ENCODE measurements at places on chromosomes 2 and 18.

- DNase-seq = no peak
These were observed 867 bp downstream of the RBBP8 start for GRCh38 chr18:22933966-22934423.

GRCh38 chr18:26706911-26707351 is 158.6 kb downstream of the AQP4 start:
- no peak for DNase-seq

DNA sequence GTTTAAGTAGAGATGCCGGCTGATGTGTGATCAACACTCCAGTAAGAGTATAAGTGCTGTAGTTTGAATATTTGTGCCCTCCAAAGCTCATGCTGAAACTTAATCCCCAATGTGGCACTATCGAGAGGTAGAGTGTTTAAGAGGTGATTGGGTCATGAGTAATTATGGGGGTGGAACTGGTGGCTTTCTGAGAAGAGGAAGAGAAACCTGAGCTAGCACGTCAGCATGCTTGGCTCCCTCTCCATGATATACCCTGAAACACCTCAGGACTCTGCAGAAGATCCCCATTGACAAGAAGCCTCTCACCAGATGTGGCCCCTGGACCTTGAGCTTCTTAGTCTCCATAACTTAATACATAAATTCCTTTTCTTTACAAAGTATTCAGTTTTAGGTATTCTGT is 584.8 kb downstream of the TSN start:
- DNase-seq = no peak

GRCh38 chr2:72938455-72938854 is 21.1 kb downstream of the EMX1 start:
- no peak for DNase-seq

- DNase-seq = no peak
These were observed 54.9 kb downstream of the LIPG start for GRCh38 chr18:49616618-49617328.

- DNase-seq = no peak
These were observed 10.2 kb downstream of the FECH start for GRCh38 chr18:57576316-57576715.

GRCh38 chr18:10530852-10531251 is 5.0 kb downstream of the NAPG start:
- no peak for DNase-seq

DNA sequence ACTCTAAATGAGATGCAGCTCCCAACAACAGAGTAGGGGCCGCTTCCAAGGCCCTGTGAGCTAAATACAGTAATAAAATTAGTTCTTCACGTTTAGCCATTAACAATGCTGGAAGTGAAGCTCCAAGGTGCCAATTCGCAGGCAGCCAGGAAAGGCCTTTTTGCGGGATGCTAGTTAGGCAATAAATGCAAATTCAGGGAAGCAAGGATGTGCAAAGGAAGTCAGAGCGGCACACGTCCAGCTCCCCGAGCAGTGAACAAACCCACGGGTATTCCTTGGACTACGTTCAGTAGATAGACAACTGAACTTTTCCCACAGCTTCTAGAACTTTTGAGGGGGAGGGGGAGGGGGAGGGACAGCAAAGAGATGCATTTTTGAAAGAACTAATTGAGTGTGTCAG is 6.9 kb downstream of the ZNF516 start:
- DNase-seq = no peak

DNA sequence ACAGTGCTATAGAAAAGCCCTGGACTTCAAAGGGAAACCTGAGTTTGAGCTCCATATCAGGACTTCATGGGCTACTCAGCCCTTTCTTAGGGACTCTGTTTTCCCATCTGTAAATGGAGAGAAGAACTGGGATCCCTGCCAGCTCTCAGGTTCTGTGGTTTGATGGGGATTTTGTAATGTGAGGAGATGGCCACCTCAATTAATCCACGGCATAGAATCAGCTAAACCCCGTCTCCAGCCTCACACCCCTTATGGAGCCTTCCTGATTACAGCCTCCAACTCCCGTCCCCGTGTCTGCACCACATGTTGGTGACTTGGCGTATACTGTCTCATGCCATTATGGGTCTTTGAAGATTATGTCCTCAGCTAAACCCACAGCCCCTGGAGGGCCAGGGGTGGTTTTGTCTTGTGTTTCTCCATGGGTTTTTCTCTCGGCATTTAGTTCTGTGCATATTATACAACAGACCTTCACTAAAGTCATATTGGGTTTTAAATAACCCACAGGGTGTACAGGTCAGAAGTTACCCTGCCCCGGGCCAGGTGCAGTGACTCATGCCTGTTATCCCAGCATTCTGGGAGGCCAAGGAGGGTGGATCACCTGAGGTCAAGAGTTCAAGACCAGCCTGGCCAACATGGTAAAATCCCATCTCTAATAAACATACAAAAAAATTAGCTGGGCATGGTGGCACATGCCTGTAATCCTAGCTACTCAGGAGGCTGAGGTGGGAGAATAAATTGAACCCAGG is 63.8 kb upstream of the PPP1CB start:
- DNase-seq = no peak

- DNase-seq = no peak
These were observed 73.7 kb downstream of the RBMS1 start for GRCh38 chr2:160419776-160420505.

GRCh38 chr2:175576270-175576669 is 394.8 kb upstream of the ATP5MC3 start:
- DNase-seq = no peak

DNA sequence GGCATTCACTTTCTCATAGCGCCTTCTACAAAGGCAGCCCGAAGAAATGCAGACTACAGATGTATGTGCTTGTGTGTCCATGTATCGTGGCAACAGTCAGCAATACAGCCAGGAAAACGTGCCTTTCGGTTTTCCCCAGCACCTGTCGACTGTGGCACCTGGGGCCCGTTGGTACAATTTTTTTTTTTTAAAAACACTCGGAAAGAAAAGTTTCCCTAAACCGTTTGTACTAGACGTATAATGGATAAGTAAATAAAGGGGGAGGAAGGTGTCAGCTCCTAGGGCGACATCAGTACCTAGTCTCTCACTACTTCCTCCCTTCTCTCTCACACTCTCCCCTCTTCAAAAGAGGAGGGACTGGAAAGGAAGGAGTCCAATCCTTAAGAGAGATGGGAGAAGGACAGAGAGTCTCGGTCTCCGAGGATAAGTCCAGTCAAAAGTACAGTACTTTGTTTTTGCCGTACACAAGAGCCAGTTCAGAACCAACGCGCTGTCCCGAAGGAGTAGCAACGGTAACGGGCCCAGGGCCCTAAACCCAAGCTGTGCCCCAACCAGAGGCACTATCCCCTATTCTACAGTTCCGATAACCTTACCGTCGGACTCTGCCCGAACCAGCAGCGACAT is 759 bp downstream of the PPP4R3B start:
- DNase-seq = no peak

DNA sequence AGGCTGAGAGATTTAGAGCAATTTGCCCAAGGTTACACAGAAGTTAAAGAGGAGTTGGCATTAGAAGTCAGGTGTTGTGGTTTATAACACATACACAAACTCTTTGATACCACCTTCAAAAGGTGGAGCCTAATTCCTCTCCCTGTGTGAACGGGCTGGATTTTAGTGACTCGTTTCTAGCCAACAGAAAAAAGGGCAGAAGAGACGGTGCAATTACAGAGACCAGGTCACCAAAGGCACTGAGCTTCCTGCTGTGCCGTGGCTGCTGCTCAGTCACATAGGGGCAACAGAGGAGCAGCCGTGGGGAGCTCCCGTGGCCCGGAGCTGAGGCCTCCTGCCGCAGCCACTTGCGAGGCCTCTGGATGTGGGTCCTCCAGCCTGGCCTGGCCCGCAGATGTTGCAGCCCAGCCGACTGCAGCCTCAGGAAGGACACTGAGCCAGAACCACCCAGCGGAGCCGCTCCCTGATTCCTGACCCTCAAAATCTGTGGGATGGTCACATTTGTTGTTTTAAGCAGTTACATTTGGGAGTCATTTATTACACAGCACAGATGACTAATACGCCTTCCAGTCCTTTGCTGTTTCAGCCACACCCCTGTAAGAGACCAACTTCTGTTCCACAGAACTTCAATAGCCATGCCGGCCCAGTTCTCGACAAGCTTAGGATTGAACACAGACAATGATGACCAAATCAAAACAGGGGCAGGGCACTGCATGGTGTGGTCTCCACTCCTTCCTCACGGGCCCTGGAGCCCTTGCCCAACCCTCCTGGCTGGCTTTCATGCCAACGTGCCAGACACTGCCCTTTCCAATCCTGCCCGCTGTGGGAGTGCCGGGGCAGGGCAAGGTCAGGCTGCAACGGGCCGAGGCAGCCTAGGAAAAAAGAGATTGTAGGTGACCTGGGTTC is 17.1 kb downstream of the EDAR start:
- no peak for DNase-seq

- no peak for DNase-seq
These were observed 317.4 kb upstream of the SOX11 start for GRCh38 chr2:5374762-5375161.

- DNase-seq = no peak
These were observed 44.8 kb downstream of the RMP24 start for GRCh38 chr18:36017232-36017631.

GRCh38 chr2:21276163-21276562 is 152.4 kb downstream of the TDRD15 start:
- DNase-seq = no peak

- no peak for DNase-seq
These were observed 22.7 kb downstream of the TTC32 start for GRCh38 chr2:19879120-19879519.

DNA sequence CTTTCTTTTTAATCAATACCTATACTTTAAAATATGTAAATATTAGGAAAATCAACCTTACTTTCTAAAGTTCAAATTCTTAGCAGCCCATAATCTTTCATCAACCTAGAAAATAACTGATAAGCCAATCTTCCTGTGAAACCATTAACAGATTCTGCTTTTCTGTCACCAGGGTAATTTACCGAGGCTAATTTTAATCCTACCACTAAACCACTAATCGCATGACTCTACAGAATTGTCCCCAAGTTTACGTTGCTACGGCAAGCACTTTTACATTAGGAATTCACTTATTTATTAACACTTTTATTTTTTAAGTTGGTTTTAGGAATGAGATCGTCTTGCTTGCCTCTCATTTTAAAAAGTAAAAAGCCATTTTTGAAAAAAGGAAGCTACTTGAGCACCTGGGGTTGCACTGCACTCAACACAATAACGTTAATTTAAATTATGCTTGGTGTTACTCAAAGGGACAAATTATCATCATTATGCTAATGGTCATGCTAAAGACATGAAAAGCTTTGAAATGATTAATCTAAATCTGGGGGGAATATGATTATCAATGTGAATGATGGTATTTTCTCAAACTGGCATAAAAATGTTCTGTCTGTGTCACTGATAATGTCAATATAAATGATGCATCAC is 10.2 kb downstream of the ZNF516 start:
- DNase-seq = no peak

DNA sequence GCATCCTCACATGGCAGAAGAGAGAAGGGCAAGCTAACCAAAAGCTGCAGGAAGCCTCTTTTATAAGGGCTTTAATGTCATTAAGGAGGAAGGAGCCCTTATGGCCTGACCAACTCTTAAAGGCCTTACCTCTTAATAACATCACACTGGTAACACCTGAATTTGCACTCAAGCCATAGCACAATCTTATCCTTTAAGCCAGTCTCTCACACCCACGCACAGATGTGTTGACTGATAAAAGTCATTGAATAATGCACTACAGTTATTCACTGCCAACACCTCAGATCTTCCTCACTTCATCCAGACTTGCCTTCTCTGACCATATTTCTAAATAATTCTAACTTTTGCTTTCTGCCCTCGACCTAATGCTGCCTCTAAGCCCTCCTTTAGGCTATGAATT is 516.8 kb downstream of the ADCYAP1 start:
- no peak for DNase-seq

DNA sequence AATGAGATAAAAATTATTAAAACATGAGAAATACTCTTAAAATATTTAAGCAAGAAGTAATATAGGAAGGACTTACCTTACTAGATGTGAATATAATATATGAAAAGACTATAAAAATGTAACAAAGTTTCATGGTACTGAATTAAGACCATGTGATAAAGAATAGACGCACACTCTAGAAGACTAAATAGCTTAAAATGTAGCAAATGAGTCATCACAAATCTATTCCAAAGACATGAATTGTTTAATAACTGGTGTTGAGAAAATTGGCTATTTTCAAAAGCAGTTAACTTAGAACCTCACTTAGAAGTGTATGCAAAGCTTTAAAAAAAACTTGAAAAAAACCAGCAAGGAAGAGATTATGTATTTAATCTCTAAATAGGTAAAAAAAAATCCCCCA is 64.1 kb downstream of the POLE4 start:
- DNase-seq = no peak

GRCh38 chr2:208529796-208530195 is 123.2 kb downstream of the PTH2R start:
- DNase-seq = no peak

DNA sequence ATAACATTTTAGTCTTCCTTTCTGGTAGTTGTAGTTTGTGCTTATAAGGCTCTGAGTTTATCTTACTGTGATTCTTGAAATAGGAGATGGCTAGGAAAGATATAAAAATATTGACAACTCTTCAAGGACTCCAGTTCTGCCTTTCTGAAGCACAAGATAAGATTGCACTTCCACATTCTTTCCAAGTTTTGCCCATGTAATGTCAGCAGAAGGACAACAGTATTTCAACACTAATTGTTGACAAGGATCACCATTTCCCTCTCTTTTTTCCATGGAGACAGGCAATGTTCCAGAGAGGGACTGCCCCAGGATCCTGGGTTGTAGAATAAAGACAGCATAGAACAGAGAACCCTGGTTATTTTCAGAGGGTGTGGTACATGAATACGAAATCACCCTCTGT is 279.1 kb upstream of the CNTNAP5 start:
- DNase-seq = no peak

- DNase-seq = no peak
These were observed at the start of gene VWC2L for GRCh38 chr2:214410918-214411554. Gene VWC2L, plus strand, starts transcription at chr2:214411054. Its CDS starts 3,140 bp downstream, at chr2:214414194.

GRCh38 chr2:146602856-146603255 is 1242.0 kb upstream of the ACVR2A start:
- DNase-seq = no peak

DNA sequence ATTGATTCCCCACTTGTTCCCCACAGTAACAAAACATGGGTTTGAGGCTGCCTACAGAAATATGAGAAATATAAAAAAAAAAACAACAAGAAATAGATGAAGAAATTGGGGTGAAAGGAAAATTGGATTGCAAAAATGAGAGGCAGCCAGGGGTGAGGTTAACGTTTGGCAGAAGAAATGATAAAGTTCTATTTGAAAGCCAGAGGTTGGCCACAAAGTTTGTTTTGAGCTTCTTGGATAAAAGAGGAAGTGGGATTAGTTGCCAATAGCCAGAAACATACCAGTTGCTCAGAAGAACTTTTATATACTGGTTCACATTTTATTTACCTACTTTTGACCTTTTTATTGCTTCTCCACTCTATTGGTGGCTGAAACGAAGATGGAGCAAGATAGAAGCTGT is 67.5 kb downstream of the FASTKD2 start:
- no peak for DNase-seq

GRCh38 chr2:165002638-165003037 is 47.3 kb upstream of the SLC38A11 start:
- no peak for DNase-seq

Measured in thoracic aorta (tissue), 2 donors.